ENCODE measurements at places on chromosomes 3 and 15. TPM values are rescaled to one million over a fixed set of nuclear protein-coding genes. Genes with fewer than 3 reads are reported as not detected.

CHRNB4 gene
- total RNA-seq = 0.76 TPM

MYH15 gene
- total RNA-seq = 0.18 TPM

PIERCE2 gene
- 4.7 TPM for total RNA-seq

CNTN4 gene
- total RNA-seq = not detected

IQCF5 gene
- total RNA-seq = not detected

LNP1 gene
- 0.77 TPM for total RNA-seq

SKOR1 gene
- total RNA-seq = 0.05 TPM

RHCG gene
- total RNA-seq = 45.3 TPM

SLC9A9 gene
- 0.29 TPM for total RNA-seq

GRAMD1C gene
- 0.23 TPM for total RNA-seq

TRH gene
- not detected for total RNA-seq

GOLGA6L7 gene
- total RNA-seq = not detected

MORC1 gene
- total RNA-seq = not detected

TMEM207 gene
- total RNA-seq = not detected

SLC35A5 gene
- 15.2 TPM for total RNA-seq

ACP3 gene
- total RNA-seq = not detected

TMEM40 gene
- total RNA-seq = 0.08 TPM

TGM4 gene
- 0.03 TPM for total RNA-seq

FMN1 gene
- total RNA-seq = 0.25 TPM

LDHAL6B gene
- total RNA-seq = not detected

CYP19A1 gene
- total RNA-seq = 0.16 TPM

ECE2 gene
- total RNA-seq = not detected

GOLGA8S gene
- 0.18 TPM for total RNA-seq

TMED3 gene
- total RNA-seq = 198 TPM

MEGF11 gene
- 0.39 TPM for total RNA-seq

FRMD5 gene
- 3.7 TPM for total RNA-seq

IL20RB gene
- total RNA-seq = 0.91 TPM

SPATA12 gene
- 0.47 TPM for total RNA-seq

ANKRD63 gene
- 0.54 TPM for total RNA-seq

WDR72 gene
- total RNA-seq = 5.5 TPM

PRSS50 gene
- not detected for total RNA-seq

REC114 gene
- total RNA-seq = not detected

MUSTN1 gene
- total RNA-seq = not detected

SH2D7 gene
- total RNA-seq = not detected

ZDHHC23 gene
- 4.4 TPM for total RNA-seq

SELENOK gene
- total RNA-seq = 18.3 TPM

AADACL2 gene
- total RNA-seq = not detected

HYAL3 gene
- 9.6 TPM for total RNA-seq

ZKSCAN7 gene
- not detected for total RNA-seq

RPP25 gene
- total RNA-seq = 28.0 TPM

PRRT3 gene
- total RNA-seq = 2.0 TPM

MST1 gene
- total RNA-seq = 1.8 TPM

ZNF620 gene
- total RNA-seq = 1.9 TPM

MASP1 gene
- not detected for total RNA-seq

VWA5B2 gene
- 0.40 TPM for total RNA-seq

SLC35G2 gene
- total RNA-seq = 28.5 TPM

COL7A1 gene
- 208 TPM for total RNA-seq

CHDH gene
- 1.9 TPM for total RNA-seq

ARHGAP31 gene
- total RNA-seq = 1.4 TPM
